ENCODE measurements at places on chromosomes 3 and 15.

DNA sequence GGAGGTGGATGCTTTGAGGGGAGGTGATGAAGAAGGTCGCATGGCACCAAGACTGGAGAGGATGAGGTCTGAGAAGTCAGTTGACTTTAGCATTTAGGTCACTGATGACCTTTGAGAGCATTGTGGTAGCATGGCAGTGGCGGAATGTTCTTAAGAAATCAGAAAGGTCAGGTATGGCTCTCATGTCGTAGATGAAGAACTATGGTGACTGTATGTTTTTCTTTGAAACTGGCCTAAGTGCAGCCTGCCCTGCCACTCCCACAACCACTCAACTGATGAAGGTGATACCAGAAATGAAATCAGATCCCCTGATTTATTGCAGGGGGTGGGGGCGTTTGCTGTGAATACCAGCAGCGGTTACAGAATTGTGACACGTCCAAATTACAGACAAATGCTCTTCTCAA lies 102.6 kb downstream of the ITPR1 start:
- no peak for DNase-seq

DNA sequence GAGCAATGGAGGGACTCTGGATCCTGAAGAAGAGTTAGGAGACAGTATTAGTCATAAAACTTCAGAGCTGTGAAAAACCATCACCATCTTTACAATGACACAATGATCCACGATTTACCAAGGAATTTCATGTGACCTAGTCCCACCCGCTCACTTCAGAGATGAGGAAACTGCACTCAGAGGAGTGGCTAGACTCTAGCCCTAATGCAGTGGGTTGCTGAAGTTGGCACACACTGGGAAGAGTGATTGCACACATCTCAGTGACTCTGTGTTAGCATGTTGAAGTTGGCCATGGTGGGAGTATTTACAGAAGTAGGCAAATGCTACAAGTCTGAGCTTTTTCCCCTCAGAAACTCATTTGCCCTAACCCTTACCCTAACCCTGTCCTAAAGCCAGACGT lies 35.2 kb upstream of the SPATA12 start:
- DNase-seq = no peak

DNA sequence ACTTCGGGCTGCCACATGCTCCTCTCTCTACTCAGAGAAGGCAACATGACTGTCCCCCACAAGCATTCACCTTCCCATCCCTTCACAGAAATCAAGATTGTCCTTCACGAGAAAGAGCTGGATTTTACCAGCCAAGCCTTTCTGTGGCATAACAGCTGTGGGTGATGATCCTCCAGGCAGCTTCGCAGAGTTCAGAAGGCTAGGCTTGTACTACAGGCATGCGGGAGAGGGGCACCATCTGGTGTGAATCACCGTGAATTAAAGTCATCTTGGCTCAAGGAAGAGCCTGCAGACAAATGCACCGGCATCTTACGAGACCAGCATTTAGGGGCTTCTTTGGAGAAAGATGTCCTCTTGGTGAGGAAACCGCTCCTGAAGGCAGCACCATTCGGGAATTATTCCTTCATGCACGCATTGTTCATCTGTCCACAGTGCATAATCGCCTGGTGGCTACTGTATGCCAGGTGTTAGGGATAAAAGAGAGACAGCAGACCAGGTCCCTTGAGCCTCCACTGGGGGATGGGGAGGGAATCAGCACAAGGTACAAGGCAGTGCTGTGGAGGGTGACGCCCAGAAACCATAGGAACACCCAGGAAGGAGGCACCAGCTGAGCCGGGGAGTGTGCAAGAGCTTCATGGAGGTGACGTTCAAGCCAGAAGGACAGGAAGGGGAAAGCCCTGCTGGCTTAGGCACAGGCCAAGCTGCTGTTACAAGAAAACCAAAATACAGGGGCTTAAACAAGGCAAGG lies 108.6 kb downstream of the TMEM266 start:
- peak; percentile 50 for DNase-seq

DNA sequence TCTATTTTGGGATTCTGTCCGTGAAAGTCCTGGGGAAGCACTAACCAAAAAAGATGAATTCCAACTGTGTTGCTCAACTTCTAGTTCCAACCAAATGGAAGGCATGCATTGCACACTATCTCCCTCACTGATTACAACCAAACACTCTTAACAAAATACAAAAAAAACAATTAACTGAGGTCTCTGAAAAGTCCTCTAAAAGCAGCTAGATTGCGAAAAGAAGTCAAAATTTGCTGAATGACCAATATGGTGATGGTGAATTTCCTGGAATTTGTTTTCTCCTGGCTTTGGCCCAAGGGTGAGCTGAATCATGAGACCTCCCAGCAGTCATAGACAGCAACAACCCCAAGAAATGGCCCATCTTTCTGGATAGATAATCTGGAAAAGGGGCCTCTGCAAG lies 28.3 kb downstream of the CYP19A1 start:
- peak; percentile 68 for DNase-seq

- no peak for DNase-seq
Measured at GRCh38 chr15:49984436-49984835, 134.6 kb downstream of the ATP8B4 start.

Data from EH (cell line).